ENCODE measurements at places on chromosomes 11 and 22.
A peak's percentile ranks its signal among the peaks of the same experiment; 100 is the strongest.

GRCh38 chr22:35457729-35458546, 58.0 kb downstream of the MCM5 start:
- DNase-seq, result no peak

- DNase-seq, result no peak
These were observed 19.7 kb upstream of the RAB38 start for GRCh38 chr11:88194990-88195389.

GRCh38 chr22:38276166-38276565, 3.4 kb upstream of the TMEM184B start:
- no peak for DNase-seq

GRCh38 chr11:6843670-6844069, 1.8 kb upstream of the OR10A5 start:
- no peak for DNase-seq

DNA sequence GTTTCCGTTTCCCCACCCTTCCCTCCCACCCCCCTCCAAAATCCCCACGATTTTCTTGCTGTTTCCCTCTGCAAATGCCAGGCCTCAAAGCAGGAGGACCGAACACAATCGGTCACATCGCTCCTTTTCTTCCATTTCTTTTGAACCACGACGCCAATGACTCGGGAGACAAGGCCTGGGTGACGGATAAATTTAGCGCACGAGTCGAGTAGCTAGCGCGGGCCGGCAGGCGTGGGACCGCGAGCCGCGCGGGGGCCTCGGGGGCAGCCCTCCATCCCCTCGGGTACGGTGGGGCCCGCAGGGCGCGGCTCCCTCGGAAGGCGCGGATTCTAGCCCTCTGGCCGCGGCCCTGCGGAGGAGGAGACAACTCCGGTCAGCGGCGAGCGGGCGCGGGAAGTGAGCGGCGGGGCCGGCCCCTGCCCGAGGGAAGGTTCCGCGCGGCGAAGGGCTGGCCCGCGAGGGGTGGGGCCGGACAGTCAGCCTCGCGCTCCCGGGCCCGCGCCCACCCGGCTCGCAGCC, 414 bp downstream of the JOSD1 start:
- no peak for DNase-seq

- DNase-seq, result no peak
These were observed 51.3 kb downstream of the CACNA1I start for GRCh38 chr22:39621826-39622225.

DNA sequence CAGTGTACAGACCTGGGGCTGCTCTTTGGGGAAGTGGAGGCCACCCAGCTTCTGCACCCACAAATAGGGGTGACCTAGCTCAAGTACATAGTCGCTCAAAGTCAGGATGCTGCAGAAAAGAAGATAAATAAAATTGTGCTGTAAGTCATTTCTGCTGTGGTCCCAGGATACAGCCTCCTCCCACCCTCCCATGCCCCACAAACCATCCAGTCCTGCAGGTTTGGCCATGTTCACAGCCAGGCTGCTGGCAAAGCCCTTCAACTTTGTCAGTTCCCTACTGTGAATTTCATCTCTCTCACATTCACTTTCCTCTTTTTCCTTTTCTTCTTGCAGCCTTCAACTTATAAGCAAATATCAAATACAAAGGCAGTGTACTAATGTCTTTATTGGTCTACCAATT, 33.6 kb downstream of the THOC5 start:
- no peak for DNase-seq

- DNase-seq, result no peak
These were observed 10.1 kb upstream of the SERPIND1 start for GRCh38 chr22:20763630-20764470.

DNA sequence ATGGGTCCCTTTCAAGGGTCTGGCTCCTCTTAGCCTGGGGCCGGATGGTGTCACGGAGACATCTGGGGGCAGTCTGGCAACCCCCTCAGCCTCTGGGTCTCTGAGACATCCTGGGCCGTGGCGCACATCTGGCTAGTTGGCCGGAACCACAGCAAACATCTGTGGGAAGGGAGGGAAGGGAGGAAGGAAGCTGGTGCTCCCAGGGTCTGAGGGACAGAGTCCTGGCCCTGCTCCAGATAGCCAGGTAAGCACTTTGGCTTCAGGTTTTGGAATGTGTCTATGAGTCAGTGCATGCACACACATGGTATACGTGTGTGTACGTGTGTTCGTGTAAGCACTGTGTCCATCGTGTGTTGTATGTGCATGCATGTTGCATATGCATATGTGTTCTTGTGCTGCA, 225.1 kb downstream of the MN1 start:
- no peak for DNase-seq

GRCh38 chr11:72606748-72607468, 67.3 kb downstream of the PDE2A start:
- no peak for DNase-seq

- no peak for DNase-seq
These were observed 120.4 kb downstream of the PHF21B start for GRCh38 chr22:44889255-44889878.

DNA sequence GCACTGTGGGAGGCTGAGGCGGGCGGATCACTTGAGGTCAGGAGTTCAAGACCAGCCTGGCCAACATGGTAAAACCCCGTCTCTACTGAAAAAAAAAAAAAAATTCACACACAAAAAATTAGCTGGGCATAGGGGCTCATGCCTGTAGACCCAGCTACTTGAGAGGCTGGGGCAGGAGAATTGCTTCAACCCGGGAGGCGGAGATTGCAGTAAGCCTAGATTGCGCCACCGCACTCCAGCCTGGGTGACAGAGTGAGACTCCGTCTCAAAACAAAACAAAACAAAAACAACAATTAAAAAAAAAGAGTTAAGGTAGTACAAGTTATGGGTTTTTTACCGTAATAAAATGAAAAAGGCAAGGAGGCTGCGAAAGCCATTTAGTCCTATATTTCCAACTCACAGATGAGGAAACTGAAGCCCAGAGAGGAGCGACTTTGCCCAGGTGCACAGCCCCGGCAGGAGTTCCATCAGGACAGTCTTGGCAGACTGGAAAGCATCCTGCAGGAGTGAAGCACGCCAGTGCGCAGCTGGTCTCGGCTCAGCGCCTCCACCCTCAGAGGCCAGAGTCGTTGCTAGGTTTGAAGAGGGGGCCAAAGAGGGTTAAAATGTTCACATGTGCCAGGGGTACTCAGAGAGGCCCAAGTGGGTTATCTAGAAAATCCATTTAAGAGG, 3.8 kb upstream of the FADS3 start:
- no peak for DNase-seq

GRCh38 chr11:17846852-17847453, 112.4 kb downstream of the KCNC1 start:
- no peak for DNase-seq

- peak; percentile 48 for DNase-seq
These were observed 2.1 kb downstream of the AIP start for GRCh38 chr11:67484847-67485311.

GRCh38 chr22:49360746-49361145, 466.9 kb downstream of the BRD1 start:
- no peak for DNase-seq

DNA sequence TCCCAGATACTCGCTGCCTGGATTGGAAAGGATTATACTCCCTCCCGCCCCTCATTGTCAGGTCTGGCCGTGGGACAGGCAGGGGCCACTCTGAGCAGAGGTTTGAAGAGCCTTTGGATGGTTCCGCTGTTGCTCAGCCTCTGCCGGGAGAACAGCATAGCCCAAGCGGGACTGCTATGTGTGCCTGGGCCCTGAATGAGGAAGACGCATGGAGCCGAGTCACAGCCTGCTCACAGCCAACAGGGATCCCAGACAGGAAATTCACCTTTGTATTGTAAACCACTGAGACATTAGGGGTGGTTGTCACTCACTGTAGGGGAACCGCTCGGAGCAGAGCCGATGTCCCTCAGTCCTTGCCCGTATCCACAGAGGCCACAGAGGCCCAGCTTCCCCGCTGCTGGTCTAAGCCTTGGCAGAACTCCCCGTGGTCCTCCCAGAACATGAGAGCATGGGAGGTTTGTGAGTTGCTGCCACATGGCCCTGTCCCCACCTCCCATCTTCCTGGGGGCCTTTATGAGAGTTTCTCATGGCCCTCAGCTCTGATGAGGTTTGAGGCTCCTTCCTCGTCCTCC, 10.7 kb upstream of the FAM118A start:
- DNase-seq, result no peak

GRCh38 chr11:70109006-70109405, 30.9 kb downstream of the ANO1 start:
- no peak for DNase-seq

DNA sequence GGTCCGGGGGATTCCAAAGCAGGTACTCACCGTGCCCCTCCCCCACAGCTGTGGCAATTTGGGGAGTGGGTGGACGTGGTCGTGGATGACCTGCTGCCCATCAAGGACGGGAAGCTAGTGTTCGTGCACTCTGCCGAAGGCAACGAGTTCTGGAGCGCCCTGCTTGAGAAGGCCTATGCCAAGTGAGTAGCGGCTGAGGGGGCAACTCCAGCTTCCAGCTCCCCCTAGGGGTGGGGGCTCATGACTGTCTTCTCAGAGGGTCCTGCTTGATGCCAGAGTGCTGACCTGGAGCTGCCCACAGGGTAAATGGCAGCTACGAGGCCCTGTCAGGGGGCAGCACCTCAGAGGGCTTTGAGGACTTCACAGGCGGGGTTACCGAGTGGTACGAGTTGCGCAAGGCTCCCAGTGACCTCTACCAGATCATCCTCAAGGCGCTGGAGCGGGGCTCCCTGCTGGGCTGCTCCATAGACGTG, 4.2 kb downstream of the CAPN1 start:
- DNase-seq, result no peak

GRCh38 chr11:104490182-104490581, 326.2 kb upstream of the PDGFD start:
- no peak for DNase-seq

- DNase-seq, result no peak
These were observed 13.5 kb downstream of the KIAA1671 start for GRCh38 chr22:24965822-24966626.

DNA sequence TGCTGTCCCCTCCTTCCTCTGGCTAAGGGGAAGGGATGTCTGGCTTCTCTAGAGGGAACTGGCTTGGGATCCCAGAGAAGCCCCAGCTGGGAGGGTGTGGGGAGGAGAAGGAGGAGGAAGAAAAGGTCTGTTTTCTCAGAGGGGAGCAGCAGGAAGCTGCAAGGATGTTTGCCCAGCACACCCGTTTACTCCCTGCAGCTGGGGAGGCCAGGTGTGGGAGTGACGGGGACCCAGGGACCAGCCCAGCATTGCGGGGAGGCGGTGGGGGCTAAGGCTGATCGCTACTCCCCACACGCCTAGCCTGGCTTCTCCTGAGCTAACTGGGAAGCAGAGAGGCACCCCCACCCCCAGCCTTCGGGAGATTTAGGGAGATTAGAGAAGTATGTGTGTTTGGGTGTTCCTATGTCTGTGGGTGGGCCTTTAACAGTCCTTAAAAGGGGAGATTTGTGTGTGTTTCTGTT, 3.9 kb downstream of the CREB3L1 start:
- DNase-seq, result no peak

DNA sequence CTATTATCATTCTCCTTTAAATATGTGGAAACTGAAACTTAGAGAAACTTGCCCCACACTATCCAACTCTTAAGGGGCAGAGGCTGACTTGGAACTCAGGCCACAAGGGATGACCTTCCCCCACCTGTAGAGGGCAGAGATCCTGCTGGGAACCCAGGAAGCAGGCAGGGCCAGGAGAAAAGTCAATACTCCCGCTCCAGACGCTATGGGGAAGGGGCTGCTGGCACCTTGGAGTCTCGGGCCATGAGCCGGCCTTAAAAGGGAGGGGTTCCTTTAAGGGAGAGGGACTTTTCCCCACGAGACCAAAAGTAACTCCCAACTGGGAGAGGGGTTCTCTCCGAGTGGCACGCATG, 620 bp upstream of the ANO5 start:
- DNase-seq, result no peak

GRCh38 chr11:83437939-83438338, 151.8 kb upstream of the CCDC90B start:
- DNase-seq, result no peak
